Right renal pelvis (tissue), 4 donors: ENCODE measurements at places on chromosomes 2 and 18. TPM values are rescaled to one million over a fixed set of nuclear protein-coding genes. Genes with fewer than 3 reads are reported as not detected.

DNA sequence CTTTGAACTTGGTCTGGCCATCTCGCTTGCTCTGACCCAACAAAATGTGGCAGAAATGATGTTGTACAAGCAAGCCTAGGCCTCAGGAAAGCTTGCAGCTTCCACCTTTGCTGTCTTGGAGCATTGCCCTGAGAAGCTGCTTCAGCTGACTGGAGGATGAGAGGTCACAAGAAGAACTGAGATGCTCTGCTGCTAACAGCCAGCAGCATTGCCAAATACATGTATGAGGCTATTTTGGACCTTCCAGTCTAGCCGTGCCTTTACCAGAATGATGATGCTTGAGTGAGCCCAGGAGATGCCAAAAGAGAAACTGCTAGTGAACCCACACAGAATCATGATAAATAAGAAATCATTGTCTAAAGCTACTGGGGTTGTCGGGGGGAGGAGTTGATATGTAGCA, 13.2 kb upstream of the ITGAV start:
- no peak for DNase-seq

DNA sequence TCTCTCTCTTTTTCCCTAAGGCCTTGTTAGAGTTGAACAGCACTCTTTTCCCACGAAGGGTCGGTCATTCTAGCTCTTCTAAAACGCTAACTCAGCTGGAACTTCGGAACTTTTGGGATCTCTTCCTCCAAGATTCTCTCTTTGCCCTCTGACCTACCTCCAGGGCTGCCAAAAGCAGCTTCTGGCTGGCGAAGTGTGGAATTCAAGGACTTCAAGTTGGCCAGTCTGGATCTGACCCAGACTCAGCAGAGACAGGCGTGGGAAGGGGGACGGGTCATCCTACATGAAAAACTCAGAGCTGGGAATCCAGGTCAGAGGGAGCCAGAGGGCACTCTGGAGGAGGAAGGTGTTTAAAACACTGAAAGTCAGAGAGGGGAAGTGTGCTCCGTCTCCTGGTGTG, 305.5 kb upstream of the HDAC4 start:
- DNase-seq: no peak

DNA sequence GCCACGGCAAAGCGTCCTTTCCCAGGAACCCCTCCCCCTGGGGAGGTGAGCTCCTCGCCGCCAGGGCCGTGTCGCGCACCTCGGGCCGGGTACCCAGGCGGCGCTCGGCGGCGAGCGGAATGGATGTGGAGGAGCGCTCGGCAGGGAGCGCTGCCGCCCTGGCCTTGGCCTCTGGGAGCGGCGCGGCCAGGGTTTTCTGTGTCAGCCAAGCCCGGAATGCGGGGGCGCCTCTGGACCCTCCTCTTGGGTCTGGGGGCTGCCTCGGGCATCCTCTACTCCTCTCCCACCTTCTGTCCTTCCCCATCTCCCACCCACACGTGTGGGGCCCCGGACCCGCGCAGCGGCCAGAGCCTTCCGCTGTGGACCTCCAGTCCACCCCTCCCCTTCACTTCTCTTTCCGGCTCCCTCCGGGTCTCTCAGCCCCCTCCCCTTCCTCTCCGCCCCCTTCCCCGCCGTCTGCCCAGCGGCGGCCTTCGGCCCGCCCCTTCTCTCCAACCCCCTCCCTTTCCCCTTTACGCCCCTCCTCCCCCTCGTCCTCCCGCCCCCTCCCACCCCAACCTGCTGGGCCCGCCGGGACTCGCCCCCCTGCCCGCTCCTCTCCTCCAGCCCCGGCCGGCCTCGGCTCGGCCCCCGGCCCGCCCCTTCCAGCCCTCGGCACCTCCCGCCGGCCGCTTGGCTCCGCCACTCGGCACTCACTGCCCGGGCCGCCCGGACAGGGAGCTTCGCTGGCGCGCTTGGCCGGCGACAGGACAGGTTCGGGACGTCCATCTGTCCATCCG, at the start of gene MERTK:
Gene MERTK, plus strand, starts transcription at position 684 of the 779 bp plus-strand sequence. CDS start 129 bp downstream, outside the sequence.
- peak; percentile 87 for DNase-seq

GRCh38 chr2:234699456-234699855, 202.6 kb upstream of the ARL4C start:
- DNase-seq: no peak

GRCh38 chr2:220053919-220054318, 426.5 kb downstream of the SLC4A3 start:
- DNase-seq: no peak

GRCh38 chr2:57859755-57860154, 186.9 kb upstream of the VRK2 start:
- DNase-seq: no peak

GRCh38 chr2:113341191-113341869, 62.6 kb upstream of the PAX8 start:
- DNase-seq: no peak

DNA sequence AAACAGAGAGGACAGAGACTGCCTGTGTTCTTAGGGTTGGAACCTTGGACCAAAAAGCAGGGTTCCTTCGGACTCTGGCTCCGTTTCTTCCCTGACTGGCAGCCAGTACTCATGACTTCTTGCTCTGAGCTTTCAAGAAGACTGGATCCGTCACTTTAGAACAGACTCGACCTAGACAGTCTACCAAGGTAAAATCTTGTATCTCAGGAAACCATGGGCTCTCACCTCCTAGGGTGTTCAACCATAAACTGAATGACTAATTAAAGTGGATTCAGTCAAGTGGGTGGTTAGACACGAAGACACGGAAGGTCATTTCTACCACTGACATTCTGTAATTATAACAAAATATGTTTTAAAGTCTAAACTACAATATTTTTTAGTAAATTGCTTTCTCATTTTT, 153.8 kb upstream of the SLC39A10 start:
- DNase-seq: no peak

DNA sequence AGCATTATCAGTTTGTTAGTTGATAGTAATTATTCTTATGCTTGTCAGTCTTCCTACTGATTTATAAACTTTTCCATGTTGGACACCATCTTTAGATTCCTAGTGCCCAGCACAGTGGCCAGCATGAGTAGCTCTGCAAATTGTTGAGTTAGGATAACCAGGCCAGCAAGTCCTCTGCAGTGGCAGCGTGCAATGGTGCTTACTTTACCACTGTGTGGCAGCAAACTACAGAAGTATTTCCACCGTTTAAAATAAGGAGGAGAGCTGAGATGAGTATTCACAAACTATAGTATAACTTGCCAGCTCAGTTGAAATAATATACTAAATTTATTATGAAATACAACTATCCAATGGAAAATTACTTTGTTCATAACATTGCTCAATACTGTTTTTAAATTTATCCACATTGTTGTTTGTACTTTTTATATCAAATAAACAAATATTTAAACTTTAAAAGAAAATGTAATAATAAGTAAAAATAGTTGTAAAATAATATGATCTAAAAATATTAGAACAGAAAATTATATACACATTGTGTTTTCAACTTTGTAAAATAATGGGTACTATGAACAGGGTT, 9.3 kb upstream of the THADA start:
- DNase-seq: no peak

GRCh38 chr2:47486841-47487497, 84.0 kb downstream of the MSH2 start:
- DNase-seq: no peak

GRCh38 chr2:214484701-214485100, 73.8 kb downstream of the VWC2L start:
- no peak for DNase-seq

DNA sequence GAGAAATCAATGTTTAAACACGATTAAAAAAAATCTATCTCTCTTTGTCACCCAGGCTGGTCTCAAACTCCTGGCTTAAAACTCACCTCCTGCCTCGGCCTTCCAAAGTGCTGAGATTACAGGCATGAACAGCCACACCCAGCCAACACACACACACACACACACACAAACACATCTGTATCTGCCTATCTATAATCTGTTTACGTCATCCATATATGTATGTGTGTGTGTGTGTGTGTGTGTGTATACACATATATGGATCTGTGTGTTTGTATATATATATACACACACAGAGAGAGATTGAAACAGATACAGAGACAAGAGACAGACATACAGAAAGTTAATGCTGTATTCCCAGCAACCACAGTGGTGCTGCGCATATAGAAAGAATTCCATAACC, 497.1 kb downstream of the DSC3 start:
- no peak for DNase-seq

GRCh38 chr2:64594226-64594989, 59.3 kb downstream of the SERTAD2 start:
- no peak for DNase-seq

DNA sequence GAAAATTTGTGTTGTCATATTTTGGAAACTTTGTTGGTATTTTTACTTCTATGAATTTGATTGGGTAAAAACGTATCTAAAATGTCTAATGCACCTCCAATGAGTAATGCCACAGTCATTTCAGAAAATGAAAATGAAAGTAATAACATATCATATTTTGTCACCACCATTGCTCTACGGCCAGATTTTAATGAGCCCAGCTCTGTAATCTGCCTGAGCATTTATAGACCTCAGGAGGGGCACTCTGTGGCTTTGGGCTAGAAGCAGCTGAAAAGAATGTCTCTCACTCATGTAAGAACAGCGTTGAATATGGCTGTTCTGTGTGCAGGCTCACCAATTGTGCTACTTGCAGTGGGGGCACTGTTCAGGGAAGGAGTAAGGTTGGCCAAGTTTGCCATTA, 32.7 kb upstream of the ABCA12 start:
- DNase-seq: no peak

DNA sequence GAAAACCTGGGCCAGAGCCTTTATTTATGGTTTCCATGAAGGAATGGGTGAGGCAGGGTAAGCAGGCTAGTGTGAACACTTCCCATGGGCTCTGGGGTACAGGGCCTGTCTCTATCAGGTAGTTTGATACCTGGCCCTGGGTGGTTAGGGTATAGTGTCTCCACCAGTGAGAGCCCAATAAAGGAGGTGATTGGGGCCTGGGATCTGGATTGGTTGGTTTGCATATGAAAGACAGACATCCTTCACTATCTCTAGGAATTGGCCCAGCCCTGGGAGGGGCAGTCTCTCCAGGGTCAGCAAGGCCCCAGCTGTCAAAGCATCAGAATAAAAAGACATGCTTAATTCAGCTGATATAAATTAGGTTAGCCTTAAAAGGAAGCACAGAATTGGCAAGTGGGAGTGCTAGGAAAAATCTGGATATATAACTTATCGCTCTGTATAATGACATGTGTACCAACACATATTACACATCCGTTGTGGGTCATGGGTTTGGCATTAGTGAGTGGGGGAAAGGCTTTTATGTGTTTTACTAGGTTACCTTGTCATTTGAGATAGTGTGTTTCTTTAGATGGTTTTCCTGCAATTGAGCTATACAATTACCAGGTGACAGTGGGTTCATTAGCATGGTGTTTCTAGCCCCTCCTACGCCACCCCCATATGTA, 18.5 kb upstream of the TMEM178A start:
- DNase-seq: no peak

DNA sequence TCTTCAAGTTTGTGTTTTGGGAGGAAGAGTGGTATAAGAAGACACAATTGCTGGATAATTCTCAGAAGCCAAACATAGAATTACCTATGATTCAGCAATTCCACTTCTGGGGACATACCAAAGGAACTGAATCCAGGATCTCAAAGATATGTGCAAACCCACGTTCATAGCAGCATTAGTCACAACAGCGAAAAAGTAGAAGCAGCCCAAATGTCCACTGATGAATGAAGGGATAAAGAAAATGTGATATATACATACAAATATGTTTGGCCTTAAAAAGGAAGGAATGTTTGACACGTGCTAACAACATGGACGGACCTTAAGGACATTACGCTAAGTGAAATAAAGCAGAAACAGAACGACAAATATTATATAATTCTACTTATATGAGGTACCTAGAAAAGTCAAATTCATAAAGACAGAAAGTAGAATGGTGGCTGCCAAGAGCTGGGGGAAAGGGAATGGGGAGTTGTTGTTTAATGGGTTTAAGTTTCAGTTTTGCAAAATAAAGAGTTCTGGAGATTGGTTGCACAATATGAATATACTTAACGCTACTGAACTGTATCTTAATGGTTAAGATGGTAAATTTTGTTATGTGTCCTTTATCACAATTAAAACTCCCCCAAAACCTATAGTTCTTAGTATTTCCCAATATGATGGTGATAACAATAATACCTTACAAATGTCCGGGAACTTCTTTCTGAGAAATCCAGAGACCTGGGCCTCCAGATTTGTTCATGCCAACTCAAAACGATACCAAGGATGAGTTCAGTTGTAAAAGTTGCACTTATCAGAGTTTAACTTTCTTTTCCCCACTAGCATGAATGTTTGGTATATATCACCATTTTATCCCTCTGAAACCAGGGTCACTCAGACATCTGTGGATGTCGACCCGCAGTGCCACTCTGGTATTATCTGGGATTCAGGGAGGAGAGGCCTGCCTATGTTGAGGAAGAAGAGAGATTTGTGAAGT, 33.7 kb upstream of the WIPF1 start:
- no peak for DNase-seq

GRCh38 chr2:65377556-65378192, 54.7 kb downstream of the SPRED2 start:
- no peak for DNase-seq

DNA sequence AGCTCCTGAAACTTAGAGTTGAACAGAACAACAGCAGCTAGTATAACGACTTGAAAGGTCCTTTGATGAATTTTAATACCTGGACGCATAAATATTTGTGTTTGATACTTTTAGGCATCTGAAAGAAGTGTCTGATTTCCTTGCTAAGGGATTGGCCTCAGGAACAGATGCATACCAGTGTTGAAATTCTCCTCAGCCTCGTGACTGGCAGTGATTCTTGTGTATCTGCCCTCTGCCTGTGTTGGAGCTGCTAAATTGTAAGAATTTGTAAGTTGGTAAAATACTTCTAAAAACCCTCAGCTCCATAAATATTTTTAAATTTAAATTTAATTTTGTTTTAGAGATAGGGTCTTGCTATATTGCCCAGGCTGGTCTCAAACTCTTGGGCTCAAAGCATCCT, 22.4 kb upstream of the SCYGR1 start:
- DNase-seq: no peak

DNA sequence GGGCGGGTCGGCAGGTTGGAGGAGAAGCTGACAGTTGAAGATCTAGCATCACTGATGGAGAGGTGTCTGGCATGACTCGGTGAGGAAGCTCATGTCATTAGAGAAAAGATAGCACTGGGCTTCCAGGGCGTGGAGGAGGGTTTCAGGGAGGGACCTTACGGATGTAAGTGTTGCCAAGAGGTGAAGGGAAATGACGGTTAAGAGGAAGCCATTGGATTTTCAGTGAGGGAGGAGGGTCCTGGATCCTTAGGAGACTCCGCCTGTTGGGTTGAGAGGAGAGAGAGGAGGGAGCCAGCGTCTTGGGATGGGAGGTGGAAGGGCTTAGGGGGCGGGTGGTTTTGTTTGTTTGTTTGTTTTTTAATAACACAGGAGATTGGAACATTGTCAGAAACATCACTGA, 103.2 kb downstream of the WDSUB1 start:
- no peak for DNase-seq

- DNase-seq: no peak
Observed at GRCh38 chr2:173184031-173185004, 108.7 kb downstream of the MAP3K20 start.

GRCh38 chr18:48676346-48676745, 137.5 kb downstream of the CTIF start:
- no peak for DNase-seq

- peak; percentile 59 for DNase-seq
Observed at GRCh38 chr2:170815746-170816503, 762 bp upstream of the GAD1 start.

- DNase-seq: no peak
Observed at GRCh38 chr2:178865146-178865936, 58.1 kb upstream of the TTN start.

The FLACC1 gene
- 1.4 TPM for polyA plus RNA-seq

The SGO2 gene
- polyA plus RNA-seq: 12.7 TPM

The HAAO gene
- polyA plus RNA-seq: 37.2 TPM

The SPDYA gene
- 2.9 TPM for polyA plus RNA-seq

The ZNF385B gene
- polyA plus RNA-seq: 11.6 TPM

The SKA1 gene
- polyA plus RNA-seq: 8.3 TPM

The SALL3 gene
- polyA plus RNA-seq: 11.3 TPM

The STARD6 gene
- polyA plus RNA-seq: 0.19 TPM

The DOK6 gene
- 15.3 TPM for polyA plus RNA-seq
